Activated CD8-positive, alpha-beta memory T cell treated with anti-CD3 and anti-CD28 coated beads, Interleukin-2, amount 10 ng/mL, durations not matched to agents 7 days and 5 days (primary cell): ENCODE measurements at places on chromosomes 4 and X. TPM values are rescaled to one million over a fixed set of nuclear protein-coding genes. Genes with fewer than 3 reads are reported as not detected.

DNA sequence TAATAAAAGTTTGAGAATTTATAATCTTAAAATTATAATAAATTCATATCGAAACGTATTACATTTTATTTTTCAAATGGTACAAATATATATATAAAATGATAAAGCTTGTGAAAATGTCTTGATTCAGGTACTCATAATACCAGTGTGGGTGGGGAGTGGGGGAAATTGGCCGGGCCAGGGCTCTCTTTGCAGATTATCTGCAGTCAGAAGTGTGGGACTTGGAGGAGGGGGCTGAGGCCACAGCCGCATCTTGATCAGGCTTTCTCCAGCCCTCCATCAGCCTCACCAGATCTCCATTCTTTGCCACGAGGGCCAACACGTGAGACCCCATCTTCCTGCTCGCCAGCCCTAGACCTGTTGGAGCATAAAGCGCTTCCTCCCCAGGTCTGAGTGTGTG, 86.7 kb downstream of the STIM2 start:
- H3K27me3 ChIP-seq: no peaks in the 10 kb centered on the region
- H3K4me3 ChIP-seq: no peak overlapping the region
- H3K27ac ChIP-seq: no peak overlapping the region
- peaks cover 11% of the 10 kb centered on the region for H3K4me1 ChIP-seq

GRCh38 chrX:135923353-135923752, 29.8 kb downstream of the SAGE1 start:
- no peaks in the 10 kb centered on the region for H3K27me3 ChIP-seq
- no peak overlapping the region for H3K27ac ChIP-seq
- no peaks in the 10 kb centered on the region for H3K4me1 ChIP-seq
- no peak for DNase-seq
- no peak overlapping the region for H3K4me3 ChIP-seq

- peaks cover 23% of the 10 kb centered on the region for H3K36me3 ChIP-seq
- no peak for DNase-seq
- no peaks in the 10 kb centered on the region for H3K4me1 ChIP-seq
- no peaks in the 10 kb centered on the region for H3K27me3 ChIP-seq
- H3K27ac ChIP-seq: no peak overlapping the region
Measured at GRCh38 chrX:7100022-7100421, 47.5 kb upstream of the STS start.

DNA sequence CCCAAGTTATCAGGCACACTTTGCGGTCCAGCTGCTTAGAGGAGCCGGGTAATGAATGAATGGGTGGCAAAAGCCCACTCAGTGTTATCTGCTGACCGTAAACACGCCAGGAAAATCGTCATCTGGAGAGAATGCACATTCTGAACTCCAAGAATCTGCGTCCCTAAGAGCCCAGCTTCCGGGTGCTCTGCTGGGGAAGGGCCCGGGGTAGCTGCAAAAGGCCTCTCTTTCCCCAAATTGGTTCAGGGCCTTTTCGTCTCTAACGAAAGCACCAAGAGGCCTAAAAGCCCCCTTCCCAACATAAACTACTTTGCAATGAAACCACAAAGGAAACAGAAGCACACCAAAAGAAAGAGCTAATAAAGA, 1.6 kb upstream of the SFRP2 start:
- peaks cover 25% of the 10 kb centered on the region for H3K4me1 ChIP-seq
- DNase-seq: no peak
- peaks cover 96% of the 10 kb centered on the region for H3K27me3 ChIP-seq
- no peak overlapping the region for H3K4me3 ChIP-seq
- no peaks in the 10 kb centered on the region for H3K36me3 ChIP-seq

DNA sequence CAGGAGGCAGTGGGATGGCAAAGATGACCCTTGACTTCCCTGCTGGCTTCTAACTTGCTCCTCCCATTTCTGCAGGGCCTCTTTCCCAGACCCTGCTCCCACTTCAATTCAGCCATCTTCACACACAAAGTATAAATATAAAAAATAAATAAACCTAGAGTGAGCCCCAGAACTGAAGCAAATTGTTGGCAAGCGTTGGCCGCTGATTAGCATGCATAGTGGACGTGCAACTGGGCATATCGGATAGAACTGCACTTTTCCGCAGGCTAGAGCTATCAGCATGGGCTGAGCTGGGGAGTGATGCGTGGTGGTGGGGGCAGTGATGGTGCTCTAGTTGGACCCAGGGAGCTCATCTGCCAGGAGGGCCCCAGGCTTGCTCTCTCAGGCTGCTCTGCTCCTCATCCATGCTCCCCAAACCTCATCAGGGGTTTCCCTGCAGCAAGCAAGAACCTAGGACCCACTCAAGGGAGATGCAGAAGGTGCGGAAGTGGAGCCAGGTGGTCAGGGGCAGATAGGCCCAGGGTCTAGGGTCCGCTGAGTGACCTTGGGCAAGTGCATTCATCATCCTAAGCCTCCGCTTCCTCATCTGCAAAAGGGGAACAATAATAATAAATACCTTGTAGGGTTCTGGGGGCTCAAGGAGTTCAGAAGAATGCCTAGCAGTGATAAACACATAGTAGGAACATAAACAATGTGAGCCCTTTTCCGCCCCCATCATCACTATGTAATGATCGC, 146.8 kb upstream of the PJA1 start:
- no peak for DNase-seq
- no peaks in the 10 kb centered on the region for H3K36me3 ChIP-seq
- no peak overlapping the region for H3K27ac ChIP-seq
- H3K27me3 ChIP-seq: no peaks in the 10 kb centered on the region

GRCh38 chr4:114264877-114265291, 285.4 kb upstream of the ARSJ start:
- H3K27ac ChIP-seq: no peak overlapping the region
- no peak for DNase-seq
- no peaks in the 10 kb centered on the region for H3K4me1 ChIP-seq

DNA sequence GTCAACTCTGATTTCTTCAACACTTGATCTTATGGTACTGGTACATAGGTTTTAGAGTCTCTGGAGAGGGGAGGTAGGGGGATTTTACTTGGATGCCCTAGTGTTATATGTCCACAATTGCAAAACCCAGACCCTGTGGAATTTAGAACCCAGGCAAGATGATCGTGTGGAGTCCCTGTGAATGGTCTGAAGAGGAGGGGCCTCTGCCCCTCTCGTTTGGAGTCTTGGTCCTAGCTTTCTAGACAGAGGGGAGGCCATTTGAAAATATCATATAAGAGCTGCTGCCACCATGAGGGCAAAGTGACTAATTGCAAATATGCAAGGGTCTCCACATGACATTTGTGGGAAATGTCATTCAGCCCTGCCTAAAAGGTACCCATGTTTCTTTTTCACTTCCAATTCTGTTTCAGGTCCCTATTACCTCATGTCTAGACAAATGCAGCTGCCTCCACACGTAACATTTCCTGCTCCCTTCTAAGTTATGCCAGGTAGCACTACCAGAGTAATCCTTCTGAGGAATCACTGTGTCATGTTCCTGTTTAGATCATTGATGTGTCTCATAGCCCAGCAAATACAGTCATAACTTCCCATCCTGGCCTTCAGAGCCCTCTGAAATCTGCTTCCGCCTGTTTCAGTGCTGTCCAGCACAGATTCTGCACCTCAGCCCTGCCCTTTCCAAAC, 126.8 kb downstream of the KLHL8 start:
- peak; percentile 49 for DNase-seq
- peaks cover 3% of the 10 kb centered on the region for H3K36me3 ChIP-seq
- H3K4me1 ChIP-seq: peaks cover 7% of the 10 kb centered on the region
- no peak overlapping the region for H3K4me3 ChIP-seq
- H3K27me3 ChIP-seq: no peaks in the 10 kb centered on the region

DNA sequence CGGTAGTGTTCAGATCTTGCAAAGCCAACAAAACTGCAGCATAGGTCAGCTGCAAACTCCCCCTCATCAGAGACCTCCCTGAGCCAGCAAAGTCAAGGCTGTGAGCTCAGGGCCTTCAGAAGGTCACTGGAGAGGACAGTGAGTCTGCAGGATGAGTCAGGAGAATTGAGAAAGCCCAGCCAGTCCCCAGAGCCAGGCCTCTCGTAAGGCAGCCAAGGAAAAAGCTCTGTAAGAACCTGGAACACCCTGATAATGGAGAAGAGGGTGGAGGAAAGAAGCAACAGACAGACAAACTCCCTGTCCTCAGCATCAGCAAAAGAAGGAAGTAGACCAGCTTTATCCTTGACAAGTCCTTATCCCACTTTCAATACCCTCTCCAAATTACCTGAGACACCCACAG, 33.0 kb downstream of the GRIA3 start:
- H3K4me3 ChIP-seq: no peak overlapping the region
- no peaks in the 10 kb centered on the region for H3K36me3 ChIP-seq
- H3K4me1 ChIP-seq: no peaks in the 10 kb centered on the region

GRCh38 chr4:151658959-151659600, 101.7 kb downstream of the GATB start:
- peaks cover 11% of the 10 kb centered on the region for H3K4me1 ChIP-seq
- H3K36me3 ChIP-seq: no peaks in the 10 kb centered on the region
- H3K27me3 ChIP-seq: no peaks in the 10 kb centered on the region

DNA sequence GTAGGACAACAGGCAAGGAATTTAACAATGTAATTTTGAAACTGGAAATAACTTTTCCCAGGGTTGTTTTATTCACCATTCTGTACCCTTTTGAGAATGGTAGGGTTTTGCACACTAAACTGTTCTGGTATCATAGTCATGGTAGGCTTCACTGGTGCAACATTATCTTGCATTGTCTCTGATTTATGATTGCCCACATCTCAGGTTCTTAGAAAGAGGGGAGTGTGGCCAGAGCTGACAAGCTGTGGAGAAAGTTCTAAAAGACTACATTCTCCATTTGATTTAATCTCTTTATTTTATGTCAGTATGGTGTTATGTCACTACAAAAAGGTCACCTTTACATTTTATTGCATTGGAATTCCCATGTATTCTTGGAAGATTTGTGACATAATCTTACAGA, 447.3 kb downstream of the GRIA2 start:
- H3K27ac ChIP-seq: no peak overlapping the region
- H3K36me3 ChIP-seq: no peaks in the 10 kb centered on the region
- H3K27me3 ChIP-seq: no peaks in the 10 kb centered on the region
- no peak overlapping the region for H3K4me3 ChIP-seq
- DNase-seq: no peak
- H3K4me1 ChIP-seq: no peaks in the 10 kb centered on the region

DNA sequence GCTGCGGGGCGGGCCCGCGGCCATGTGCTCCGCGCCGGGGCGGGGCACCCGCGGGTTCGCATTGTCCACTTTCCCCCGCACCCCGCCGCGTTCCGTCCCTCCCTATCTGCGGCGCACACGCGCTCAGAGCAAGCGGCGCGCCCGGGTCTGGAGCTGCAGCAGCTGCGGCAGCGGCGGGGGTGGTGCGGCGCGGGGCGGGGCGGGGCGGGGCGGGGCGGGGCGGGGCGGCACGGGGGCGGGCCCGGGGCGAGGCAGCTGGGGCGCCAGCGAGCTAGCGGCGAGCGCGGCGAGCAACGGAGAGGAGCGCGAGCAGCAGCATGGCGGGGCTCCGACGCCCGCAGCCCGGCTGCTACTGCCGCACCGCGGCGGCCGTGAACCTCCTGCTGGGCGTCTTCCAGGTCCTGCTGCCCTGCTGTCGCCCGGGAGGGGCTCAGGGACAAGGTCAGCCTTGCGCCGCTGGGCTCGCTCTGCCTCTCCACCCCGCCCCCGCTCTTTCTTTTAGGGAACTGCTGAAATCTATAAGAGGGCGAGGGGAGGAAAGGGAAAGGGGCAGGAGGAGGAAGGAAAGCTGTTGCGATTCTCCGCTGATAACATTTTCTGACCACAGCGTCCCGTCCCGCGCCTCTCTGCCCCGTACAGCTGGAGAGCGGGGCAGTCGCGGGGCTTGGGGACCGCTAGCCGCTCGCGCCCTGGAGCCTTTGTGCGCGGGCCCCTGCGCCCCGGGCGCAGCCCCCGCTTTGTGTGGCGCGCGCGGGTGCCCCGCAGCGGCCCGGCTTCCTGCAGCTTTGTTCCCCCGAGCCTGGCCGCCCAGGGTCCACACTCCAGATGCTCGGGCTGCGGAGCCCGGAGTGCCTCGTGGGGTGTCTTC, at the start of gene TMEM131L:
Gene TMEM131L, plus strand, starts transcription at position 280 of the 868 bp plus-strand sequence. Its CDS starts 38 bp downstream, at position 318.
- H3K27ac ChIP-seq: peak within 1 kb of the TSS; percentile 92
- peak within 1 kb of the TSS; percentile 88 for H3K4me3 ChIP-seq
- H3K27me3 ChIP-seq: peaks cover 5% of the 10 kb centered on the region
- peaks cover 46% of the 10 kb centered on the region for H3K4me1 ChIP-seq

DNA sequence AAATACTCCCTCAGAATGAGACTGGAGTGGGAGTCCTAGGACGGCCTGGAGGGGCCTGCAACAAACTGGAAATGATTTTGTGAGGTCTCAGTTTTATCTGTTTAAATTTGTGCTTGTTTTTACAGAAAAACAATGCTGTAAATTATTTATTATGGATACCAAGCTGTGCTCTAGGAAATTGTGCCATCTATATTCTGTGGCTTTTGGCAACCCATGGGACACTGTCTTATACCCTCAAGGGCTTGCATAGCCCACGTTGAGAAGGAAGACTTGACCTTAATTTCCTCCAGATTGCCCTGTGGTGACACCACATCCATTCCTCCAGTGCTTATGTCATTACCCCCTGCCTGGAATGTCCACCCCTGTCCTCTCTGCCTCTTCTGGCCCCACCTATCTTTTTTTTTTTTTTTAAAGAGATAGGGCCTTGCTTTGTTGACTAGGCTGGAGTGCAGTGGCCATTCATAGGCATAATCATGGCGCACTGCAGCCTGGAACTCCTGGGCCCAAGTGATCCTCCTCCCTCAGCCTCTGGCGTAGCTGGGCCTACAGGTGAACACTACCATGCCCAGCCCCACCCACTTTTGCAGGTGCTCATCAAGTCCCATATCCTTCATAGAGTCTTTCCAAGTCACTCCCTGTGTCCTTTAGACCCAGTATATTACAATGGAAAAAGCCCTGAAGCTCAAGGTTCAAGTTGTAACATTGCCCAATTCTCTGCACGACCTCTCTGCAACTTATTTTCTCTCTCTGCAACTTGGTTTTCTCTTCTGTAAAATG, 77.4 kb downstream of the HPRT1 start:
- no peak for DNase-seq
- H3K36me3 ChIP-seq: no peaks in the 10 kb centered on the region
- H3K4me3 ChIP-seq: no peak overlapping the region
- no peak overlapping the region for H3K27ac ChIP-seq
- H3K4me1 ChIP-seq: peaks cover 2% of the 10 kb centered on the region

GRCh38 chr4:174874898-174875297, 43.3 kb upstream of the ADAM29 start:
- no peaks in the 10 kb centered on the region for H3K4me1 ChIP-seq
- H3K4me3 ChIP-seq: no peak overlapping the region
- DNase-seq: no peak
- no peaks in the 10 kb centered on the region for H3K36me3 ChIP-seq

GRCh38 chrX:57952320-57952678, 42.0 kb upstream of the ZXDA start:
- no peaks in the 10 kb centered on the region for H3K36me3 ChIP-seq
- H3K27ac ChIP-seq: no peak overlapping the region
- H3K4me1 ChIP-seq: no peaks in the 10 kb centered on the region
- no peak overlapping the region for H3K4me3 ChIP-seq
- no peak for DNase-seq

DNA sequence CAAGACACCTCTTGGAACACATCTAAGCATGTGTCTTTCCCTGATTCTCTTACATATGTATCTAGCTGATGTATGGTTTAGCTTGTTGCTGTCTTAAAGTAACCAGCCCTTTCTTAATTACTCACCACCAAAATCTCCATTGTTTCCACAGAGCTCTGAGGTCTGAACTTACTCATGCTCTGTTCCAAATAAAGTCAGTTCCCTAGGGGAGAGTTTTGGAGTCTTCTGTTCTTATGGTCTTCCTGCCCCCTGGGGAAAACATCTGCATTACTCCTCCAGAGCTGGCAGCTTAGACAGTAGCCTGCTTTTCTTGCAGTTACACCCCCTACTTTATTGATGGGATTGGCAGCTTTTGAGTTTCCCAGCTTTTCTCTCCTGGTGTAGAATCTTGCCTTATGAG, 125.8 kb downstream of the EDA start:
- H3K4me1 ChIP-seq: no peaks in the 10 kb centered on the region
- H3K27me3 ChIP-seq: no peaks in the 10 kb centered on the region
- no peak overlapping the region for H3K4me3 ChIP-seq
- no peaks in the 10 kb centered on the region for H3K36me3 ChIP-seq

The PPA2 gene
- 68.5 TPM for total RNA-seq

The PNMA6F gene
- not detected for total RNA-seq

The NXF2B gene
- not detected for total RNA-seq
